ENCODE measurements at places on chromosomes 4 and X. TPM values are rescaled to one million over a fixed set of nuclear protein-coding genes. Genes with fewer than 3 reads are reported as not detected.

- no peak for DNase-seq
Observed at GRCh38 chrX:7711167-7711566, 131.8 kb upstream of the VCX start.

The NWD2 gene
- not detected for total RNA-seq

DNA sequence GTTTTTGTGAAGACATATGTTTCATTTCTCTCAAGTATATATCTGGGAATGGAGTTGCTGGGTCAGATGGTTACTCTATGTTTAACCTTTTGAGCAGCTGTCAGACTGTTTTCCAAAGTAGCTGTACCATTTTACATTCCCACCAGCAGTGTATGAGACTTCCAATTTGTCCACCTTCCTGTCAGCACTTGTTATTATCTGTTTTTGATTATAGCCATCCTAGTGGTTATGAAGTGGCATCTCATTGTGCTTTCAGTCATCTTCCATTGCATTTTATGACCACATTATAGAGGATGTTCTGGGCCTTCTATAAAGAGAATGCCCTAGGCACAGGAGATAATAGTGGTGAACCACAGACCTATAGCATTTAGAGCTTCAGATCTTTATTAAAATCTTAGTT lies 39.2 kb downstream of the CLCN4 start:
- DNase-seq = no peak

GRCh38 chrX:113390531-113390930 lies 549.9 kb upstream of the AMOT start:
- DNase-seq = no peak

GRCh38 chrX:47145395-47146120 lies 537 bp downstream of the RBM10 start:
- DNase-seq = peak; percentile 38

DNA sequence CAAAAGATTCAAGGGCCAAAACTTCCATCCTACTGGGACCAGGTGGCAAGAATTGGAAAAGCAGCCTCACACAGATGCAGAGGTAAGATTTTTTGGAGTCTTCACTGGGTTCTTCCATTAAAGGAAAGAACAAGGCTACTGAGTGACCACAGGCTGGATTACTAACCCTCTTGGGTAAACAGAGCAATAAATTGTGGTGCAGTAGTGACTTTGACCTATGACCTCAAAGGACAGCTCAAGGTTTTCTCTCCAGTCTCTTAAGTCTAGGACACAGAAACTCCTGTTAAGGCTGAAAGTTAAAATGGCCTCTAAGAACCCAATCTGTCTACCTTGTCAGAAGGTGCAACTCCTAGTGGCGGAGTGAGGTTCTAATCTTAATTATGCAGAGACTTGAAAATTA lies 464.9 kb downstream of the SMARCA1 start:
- DNase-seq = no peak

The ATG4A gene
- total RNA-seq = 7.6 TPM

GRCh38 chr4:177547985-177548384 lies 105.7 kb upstream of the AGA start:
- no peak for DNase-seq

DNA sequence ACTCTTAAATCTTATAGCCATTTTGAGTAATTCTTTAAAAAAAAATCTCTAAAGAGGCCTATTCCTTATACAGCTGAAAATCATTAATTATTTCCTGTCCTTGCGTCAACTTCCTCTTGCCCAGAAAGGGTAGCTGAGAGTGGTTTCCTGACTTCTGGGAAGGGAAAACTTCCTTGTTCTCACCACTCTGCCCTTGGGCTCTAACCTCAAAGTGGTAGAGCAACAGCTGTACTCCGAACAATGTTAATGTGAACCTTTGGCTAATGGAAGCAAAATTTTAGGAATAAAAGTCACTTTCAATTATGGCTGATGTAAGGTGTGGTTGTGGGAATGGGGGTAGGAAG lies 15.3 kb downstream of the KLHL2 start:
- DNase-seq = no peak

- DNase-seq = no peak
Observed at GRCh38 chrX:14753441-14753840, 119.4 kb downstream of the FANCB start.

- no peak for DNase-seq
Observed at GRCh38 chrX:114127411-114128025, 456.4 kb upstream of the HTR2C start.

DNA sequence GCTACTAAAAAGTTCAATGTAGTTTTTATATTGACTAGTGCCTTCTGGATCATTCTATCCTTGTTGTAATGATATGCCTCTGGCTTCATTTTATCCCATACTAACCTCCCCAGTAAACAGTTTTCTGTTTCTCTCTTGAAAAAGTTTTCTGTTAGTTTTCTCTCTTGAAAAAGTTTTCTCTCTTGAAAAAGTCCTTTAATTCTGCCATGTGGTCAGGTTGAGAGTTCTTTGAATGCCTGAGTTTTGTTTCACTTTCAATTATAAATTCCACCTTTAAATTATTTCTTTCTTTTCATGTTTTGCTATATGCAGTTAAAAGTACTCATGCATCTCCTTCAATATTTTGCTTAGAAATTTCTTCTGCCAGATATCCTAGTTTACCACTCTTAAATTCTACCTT lies 1139.6 kb downstream of the STPG2 start:
- no peak for DNase-seq

The RAB9B gene
- total RNA-seq = 0.26 TPM

The HS3ST1 gene
- 0.06 TPM for total RNA-seq

DNA sequence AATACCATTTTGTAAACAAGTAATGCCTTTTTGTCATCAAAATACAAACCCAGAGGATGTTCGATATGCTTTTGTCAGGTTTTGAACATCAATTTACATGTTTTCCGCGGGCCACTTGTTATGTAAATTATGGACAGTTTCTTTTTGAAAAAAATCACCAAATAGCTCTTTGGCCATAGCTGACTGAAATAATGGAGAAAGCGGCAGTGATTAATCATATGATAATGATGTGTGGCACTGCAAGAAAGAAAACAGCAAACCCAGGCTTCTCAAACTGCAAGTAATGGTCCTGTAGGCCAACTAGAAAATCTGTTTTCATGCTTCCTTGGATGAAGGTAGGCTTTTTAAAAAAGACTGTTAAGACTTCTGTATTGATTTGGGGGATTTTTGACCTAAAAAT lies 15.6 kb upstream of the SCML1 start:
- no peak for DNase-seq

- DNase-seq = no peak
Observed at GRCh38 chrX:130005089-130005807, 22.8 kb downstream of the BCORL1 start.

GRCh38 chr4:106201373-106201772 lies 114.6 kb downstream of the TBCK start:
- no peak for DNase-seq

The SPANXA1 gene
- not detected for total RNA-seq

The RIBC1 gene
- total RNA-seq = 1.7 TPM

DNA sequence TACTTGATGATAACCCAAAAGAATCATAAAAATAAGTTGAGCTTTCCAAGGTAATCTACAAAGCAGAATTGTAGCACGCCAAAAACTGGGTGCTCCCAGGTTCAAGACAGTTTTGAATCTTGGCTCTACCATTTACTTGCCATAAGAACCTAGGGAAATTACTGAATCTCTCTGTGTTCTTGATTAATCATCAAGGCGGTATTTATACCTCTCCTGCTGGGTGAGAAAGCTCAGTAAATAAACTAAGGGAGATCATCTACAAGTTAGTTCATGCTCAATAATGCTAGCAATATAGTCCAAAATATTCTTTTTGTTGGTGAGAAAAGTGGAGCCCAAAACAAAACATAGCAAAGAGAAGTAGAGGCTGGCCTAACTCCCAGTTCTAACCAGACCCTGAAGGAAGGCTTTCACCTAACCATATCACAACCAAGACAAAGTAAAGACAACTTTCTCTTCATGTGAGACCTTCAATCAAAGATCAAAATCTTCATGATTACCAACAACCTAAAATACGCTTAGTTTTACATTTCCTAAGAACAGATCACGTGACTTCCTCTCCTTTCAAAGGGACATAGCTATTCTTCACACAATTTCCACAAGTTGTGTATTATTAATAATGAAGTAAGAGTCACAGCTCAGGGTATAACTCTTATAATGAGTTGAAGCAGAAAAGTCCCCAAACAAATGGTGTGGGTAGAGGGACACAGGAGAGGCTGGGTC lies 34.4 kb downstream of the TNIP3 start:
- DNase-seq = no peak

The CNOT6L gene
- total RNA-seq = 225 TPM

GRCh38 chrX:54248309-54248708 lies 65.3 kb upstream of the FAM120C start:
- DNase-seq = peak; percentile 2

DNA sequence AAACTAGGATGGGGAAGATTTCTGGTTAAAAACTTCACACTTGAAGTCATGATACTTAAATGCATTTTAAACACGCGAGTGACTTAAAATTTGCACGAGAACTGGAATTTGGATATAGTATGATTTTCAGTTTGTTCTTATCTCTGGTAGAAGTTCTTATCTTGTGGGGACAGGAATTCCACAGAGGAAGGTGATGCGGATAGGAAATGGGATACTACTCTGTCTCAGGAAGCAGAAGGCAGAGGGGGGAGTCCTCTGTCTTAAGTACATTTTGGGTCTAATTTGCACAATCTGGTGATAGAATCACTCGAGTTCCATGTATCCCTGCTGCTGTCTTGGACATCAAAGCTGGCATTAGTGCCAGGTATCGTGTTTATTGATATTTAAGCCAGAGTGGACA lies 53.3 kb downstream of the TLL1 start:
- no peak for DNase-seq

GRCh38 chr4:55122235-55122634 lies 3.2 kb downstream of the KDR start:
- no peak for DNase-seq

- no peak for DNase-seq
Observed at GRCh38 chrX:76420237-76420636, 7.3 kb upstream of the MAGEE1 start.

The PABPC1L2A gene
- not detected for total RNA-seq

- peak; percentile 75 for DNase-seq
Observed at GRCh38 chr4:26372525-26373172, 51.8 kb downstream of the RBPJ start.
